ENCODE measurements at places on chromosomes 2 and 18.

- DNase-seq, result no peak
Observed at GRCh38 chr2:127771756-127772155, 39.2 kb downstream of the WDR33 start.

GRCh38 chr2:229419158-229419557 is 148.1 kb upstream of the PID1 start:
- DNase-seq, result no peak

DNA sequence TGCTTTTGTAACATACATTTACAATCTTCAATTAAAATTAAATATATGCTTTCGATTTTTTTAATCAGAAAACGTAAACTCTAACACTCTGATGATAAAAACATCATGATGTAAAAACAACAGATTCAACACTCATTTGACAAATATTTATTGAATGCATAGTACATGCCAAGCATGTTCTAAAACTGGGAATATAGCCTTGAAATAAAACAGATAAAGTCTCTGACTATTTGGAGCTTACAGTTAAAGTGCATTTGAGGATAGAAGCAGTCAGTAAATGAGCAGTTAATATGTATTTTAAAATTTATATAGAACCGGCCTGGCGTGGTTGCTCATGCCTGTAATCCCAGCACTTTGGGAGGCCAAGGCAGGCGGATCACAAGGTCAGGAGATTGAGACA is 47.8 kb downstream of the TMX3 start:
- DNase-seq, result no peak

DNA sequence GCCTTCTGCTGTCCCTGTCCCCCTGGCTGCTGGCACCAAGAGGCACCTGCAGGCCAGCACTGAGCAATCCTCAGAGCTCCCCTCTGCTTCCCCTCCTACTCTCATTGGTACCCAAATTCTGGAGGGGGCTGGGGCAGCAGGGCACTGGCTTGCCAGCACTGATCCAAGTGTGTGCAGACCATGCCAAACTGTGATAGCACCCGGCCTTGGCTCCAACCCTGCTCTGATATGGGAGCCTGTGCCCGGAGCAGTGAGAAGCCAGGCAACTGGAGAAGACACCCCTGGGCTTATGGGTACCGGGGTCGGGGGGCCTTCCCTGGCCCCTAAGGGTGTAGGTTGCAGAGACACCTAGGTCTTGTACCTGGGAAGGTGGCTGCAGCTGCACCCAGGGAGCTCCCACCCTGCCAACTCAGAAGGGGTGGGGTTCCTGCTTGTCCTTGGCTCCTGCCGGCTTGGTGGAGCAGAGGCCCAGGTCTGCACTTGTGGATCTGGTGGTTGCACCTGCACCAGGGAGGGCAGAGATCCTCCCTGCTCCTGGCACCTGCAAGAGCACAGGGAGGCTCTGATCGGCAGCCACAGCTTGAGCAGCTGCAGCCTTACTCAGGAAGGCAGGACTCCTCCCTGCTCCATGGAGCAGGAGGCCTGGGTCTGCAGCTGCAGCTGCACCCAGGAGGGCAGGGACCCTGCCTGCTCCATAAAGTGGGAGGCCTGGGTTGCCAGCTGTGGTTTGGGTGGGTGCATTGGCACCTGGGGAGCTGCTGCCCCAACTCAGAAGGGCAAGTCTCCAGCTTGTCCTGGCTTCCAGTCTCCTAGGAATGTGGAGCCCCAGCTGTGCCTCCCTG is 96.3 kb downstream of the BCL2L11 start:
- DNase-seq, result no peak
